ENCODE measurements at places on chromosomes 7 and 10. TPM values are rescaled to one million over a fixed set of nuclear protein-coding genes. Genes with fewer than 3 reads are reported as not detected.

DYNC1I1 gene
- total RNA-seq: not detected

AMPH gene
- not detected for total RNA-seq

CYP26C1 gene
- not detected for total RNA-seq

FAM20C gene
- 0.10 TPM for total RNA-seq

GATA3 gene
- 59.5 TPM for total RNA-seq

ABCB4 gene
- total RNA-seq: not detected

GIMAP6 gene
- 170 TPM for total RNA-seq

PDAP1 gene
- total RNA-seq: 102 TPM

SLC16A9 gene
- total RNA-seq: 2.9 TPM

FKBP6 gene
- total RNA-seq: not detected

SORBS1 gene
- 0.69 TPM for total RNA-seq

HOXA7 gene
- total RNA-seq: not detected

CXCL12 gene
- not detected for total RNA-seq

ICA1 gene
- total RNA-seq: 0.95 TPM

SLC18A3 gene
- not detected for total RNA-seq
